ENCODE measurements at places on chromosomes 7 and 10. TPM values are rescaled to one million over a fixed set of nuclear protein-coding genes. Genes with fewer than 3 reads are reported as not detected.

CRCP gene
- total RNA-seq = 129 TPM

DNA sequence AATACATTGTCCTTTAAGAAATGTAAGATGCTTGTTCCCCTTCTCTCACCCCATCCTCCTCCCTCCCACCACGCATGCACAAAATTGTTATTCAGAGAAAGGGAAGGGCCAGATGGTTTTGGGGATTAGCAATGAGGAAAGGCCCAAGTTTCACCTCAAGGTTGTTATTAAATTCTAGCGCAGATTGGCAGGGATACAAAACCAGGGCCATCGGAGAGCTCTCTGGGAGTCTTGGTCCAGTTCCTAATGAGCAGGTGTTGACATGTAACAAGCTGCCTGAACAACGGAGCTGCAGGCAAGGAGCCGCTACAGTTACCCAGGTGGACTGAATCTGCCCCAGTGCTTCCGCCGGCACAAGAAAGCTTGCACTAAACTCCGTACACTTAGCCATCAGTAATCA is 9.7 kb upstream of the ANK3 start:
- no peak for DNase-seq
- no peaks in the 10 kb centered on the region for H3K36me3 ChIP-seq
- no peaks in the 10 kb centered on the region for H3K4me1 ChIP-seq
- no peak overlapping the region for H3K27ac ChIP-seq
- no peak overlapping the region for H3K4me3 ChIP-seq

- H3K27me3 ChIP-seq = no peaks in the 10 kb centered on the region
- no peaks in the 10 kb centered on the region for H3K36me3 ChIP-seq
- H3K4me1 ChIP-seq = no peaks in the 10 kb centered on the region
- H3K27ac ChIP-seq = peak overlapping the region; percentile 21
- no peak for DNase-seq
Measured at GRCh38 chr10:60140651-60141632, 234.6 kb upstream of the CCDC6 start.

- no peak for DNase-seq
- no peaks in the 10 kb centered on the region for H3K36me3 ChIP-seq
- H3K27me3 ChIP-seq = no peaks in the 10 kb centered on the region
- no peak overlapping the region for H3K27ac ChIP-seq
- H3K4me1 ChIP-seq = no peaks in the 10 kb centered on the region
Measured at GRCh38 chr10:25661632-25662031, 272.4 kb upstream of the MYO3A start.
